Panc1 (cell line): ENCODE measurements at places on chromosomes 5 and 9.
A peak's percentile ranks its signal among the peaks of the same experiment; 100 is the strongest.

DNA sequence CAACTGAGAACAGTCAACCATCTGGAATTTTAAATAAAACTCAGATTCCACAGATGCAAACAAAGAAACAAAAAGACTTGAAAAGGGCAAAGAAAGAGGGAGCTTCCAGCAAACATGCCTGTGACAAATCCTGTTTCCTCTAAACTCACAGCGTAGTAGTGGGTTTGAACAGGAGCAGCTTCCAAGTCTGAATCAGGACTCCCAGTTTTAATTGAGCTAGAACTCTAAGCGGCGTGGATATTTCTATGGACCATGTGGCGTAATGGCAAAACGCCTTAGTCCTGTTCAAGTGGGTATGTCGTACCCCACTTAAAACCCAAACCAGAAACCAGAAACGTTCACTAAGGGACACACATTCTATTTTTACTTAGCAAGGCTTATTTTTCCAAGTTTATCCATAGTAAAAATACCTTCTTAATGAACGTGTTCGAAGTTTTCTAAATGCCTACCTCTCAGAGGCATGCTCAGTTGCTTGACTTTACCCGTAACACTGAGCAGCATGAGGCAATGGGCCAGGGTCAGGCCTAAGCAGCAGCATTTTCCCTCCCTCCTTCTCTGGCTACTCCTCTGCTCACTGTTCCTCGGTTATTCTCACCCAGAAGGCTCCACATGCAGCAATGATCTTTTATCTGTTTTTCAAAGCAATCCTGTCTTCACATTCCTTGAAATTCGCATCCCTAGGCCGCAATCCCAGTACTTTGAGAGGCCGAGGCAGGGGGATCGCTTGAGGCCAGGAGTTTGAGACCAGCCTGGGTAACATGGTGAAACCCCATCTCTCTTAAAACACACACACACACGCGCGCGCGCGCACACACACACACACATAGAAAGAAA is 77.9 kb downstream of the FNBP1 start:
- no peak for DNase-seq

GRCh38 chr9:127776195-127776923 is 2.1 kb downstream of the SH2D3C start:
- no peak for DNase-seq

- DNase-seq, result no peak
Measured at GRCh38 chr5:149423049-149423793, 44.1 kb upstream of the IL17B start.

GRCh38 chr5:69414885-69415583 is at the start of gene MARVELD2:
Gene MARVELD2, plus strand, starts transcription at chr5:69415116. Its CDS starts 4,270 bp downstream, at chr5:69419386.
- peak; percentile 24 for DNase-seq

- no peak for DNase-seq
Measured at GRCh38 chr5:4124221-4124970, 528.8 kb downstream of the IRX1 start.
